ENCODE measurements at places on chromosomes 7 and 10.

GRCh38 chr7:89584896-89585295, 569.4 kb upstream of the STEAP1 start:
- no peak for DNase-seq

DNA sequence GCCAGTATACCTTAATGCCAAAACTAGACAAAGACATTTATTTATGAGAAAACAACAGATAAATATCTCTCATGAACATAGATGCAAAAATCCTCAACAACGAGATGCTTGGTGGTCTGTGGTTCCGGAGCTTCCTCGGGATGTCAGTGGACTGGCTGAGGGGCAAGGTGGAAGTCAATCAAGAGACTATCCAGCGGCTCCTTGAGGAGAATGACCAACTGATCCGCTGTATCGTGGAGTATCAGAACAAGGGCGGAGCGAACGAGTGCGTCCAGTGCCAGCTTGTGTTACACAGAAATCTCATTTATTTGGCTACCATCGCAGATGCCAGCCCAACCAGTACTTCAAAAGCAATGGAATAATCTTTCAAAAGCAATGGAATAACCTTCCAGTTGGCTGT, 60.0 kb upstream of the PARD3 start:
- no peak for DNase-seq

- DNase-seq = no peak
Measured at GRCh38 chr10:23899166-23899565, 309.8 kb upstream of the KIAA1217 start.

- no peak for DNase-seq
Measured at GRCh38 chr7:3780525-3780924, 479.5 kb downstream of the SDK1 start.

DNA sequence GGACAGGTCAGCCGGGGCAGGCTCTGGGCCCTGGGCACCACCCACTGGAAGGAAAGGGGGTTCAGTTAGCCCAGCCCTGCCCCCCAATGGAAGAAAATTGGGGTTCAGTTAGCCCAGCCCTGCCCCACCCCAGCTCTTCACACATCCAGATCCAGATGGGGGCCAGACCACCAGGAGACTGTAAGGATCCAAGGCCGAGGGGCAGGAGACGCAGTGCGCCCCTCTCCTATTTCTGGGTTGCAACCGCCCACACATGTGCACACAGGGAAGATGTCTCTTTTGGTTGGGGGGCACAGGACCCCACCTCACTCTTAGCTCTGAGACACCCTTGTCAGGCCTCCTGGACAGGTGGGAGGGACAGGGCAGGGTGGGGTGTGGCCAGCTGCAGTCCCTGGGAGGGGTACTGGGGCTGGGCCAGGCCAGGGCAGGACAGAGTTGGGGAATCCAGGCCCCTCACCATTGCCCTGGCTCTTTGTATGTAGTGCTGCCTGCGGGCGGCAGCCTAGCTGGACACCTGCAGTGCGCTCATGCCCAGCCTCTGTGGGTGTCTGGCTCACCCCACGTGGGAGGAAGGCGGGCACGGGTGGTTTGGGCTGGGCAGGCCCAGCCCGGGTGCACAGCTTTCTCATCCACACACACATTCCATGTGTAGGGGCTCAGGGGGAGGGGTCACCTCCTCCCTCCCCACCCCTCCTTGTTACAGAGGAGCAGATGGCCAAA, 141.2 kb downstream of the LHPP start:
- no peak for DNase-seq

DNA sequence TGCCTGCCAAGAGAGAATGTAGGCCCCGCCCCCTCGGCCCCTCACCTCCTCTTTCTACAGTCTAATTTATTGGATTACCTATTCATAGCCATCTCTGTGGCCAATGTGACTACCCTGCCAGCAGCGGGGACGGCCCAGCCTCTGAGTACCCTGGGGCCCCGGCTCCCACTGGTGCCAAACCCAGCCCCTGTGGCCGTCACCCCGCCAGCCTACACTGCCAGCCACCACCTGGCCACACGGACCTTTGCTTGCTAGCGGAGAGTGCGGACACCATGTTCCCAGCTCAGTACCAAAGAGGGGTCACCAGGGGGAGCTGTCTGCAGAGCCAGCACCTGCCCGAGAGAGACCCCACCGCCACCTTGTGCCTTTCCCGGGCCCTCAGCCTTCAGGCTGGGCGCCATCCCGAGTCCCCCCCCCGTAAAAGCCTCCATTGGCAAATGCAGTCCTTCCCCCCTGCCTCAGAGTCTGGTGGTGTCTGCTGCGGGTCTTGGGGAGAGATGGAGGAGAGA, 511.1 kb downstream of the ZNF37A start:
- DNase-seq = no peak

GRCh38 chr7:14687777-14688176, 214.8 kb downstream of the DGKB start:
- DNase-seq = no peak

- no peak for DNase-seq
Measured at GRCh38 chr7:51314726-51315125, 1.9 kb downstream of the COBL start.

GRCh38 chr7:112485766-112486165, 5.0 kb downstream of the LSMEM1 start:
- DNase-seq = no peak

DNA sequence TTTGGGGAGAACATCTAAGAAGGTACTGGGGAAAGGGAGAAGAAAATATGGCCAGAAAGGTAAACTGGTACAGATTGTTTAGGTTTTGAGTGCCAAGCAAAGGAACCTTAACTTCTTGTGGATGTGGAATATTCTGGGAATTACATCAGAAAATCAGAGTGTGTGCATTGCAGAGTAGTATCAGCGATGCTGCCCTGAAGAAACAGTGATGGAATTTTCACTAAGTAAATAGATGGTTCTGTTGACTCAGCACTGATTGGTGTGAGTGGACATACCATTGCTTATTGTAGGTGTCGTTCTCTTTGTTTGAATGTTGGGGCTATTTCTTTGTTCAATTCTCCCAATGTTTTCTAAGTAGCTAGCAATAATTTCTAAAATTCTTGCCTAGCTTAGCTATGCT, 24.4 kb upstream of the AKR1B1 start:
- no peak for DNase-seq

DNA sequence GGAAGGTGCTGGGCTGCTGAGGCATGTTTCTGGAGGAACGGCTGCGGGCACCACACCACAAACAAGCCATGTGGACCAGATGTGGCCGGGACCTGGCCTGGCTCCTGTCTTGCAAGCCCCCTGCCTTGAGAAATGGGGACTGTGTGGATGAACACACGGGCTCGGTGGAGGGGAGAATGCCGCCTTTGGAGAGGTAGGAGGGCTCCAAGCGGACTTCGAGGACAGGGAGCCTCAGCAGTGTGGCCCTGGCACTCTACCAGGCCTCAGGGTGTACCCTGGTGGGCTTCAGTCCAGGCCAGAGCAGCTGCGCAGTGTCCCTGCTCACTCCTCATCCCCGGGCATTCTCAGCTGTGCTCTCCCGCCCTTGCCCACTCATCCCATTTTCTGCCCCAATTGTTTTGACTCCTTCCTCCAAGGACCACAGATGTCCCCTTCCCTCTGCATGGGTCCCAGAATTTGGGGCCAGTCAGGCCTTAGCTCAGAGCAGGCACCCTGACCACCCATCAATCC, 31.5 kb downstream of the PWWP2B start:
- no peak for DNase-seq

GRCh38 chr10:62796896-62797295, 7.6 kb upstream of the ADO start:
- no peak for DNase-seq

GRCh38 chr10:60349426-60349825, 40.2 kb downstream of the ANK3 start:
- DNase-seq = no peak

- DNase-seq = no peak
Measured at GRCh38 chr10:77417806-77418640, 219.6 kb downstream of the KCNMA1 start.

DNA sequence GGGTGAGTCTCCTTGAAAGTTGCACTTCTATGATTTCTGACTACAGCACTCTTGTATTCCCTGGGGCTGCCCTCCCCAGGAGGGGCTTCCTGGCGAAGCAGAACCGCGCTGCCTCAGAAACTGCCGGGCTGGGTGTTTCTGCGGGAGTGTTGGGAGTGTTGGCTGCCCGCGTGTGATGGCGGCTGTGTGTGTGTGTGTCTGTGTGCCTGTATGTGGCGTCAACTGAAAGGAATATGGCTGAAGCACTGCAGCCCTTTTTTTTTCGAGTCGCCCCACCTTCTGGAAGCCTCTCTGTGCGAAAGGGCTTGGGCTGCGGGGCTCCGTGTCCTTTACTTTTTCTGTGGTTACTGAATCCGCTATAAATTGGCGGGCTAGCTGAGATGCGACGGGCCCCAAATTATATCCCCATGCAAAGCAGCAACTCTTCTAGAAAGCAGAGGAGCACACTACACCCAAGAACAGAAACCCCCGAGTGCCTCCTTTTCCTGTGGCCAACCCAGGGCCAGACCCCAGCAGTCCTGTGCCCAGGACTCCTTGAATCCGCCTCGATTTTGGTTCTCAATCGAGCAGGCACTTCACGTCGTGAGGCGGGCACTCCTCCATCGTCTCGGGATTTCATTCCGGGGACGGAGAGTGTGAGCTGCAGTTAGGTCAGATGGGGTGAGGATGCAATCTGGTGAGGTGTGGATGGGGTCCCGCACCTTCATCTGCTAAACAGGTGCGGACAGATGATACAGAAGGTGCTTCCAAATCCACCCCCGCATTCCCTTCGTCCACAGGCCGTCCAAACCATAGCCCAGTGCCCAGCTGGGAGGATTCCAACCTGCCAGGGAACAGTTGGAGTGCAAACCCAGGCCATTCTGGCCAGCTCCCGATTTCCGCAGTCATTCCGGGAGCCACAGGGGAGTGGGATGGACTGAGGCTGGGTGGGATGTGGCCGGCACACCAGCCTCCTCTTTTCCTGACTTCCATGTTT, 22.5 kb upstream of the ZNF273 start:
- no peak for DNase-seq

GRCh38 chr7:155962191-155962967, 150.1 kb upstream of the SHH start:
- DNase-seq = no peak

DNA sequence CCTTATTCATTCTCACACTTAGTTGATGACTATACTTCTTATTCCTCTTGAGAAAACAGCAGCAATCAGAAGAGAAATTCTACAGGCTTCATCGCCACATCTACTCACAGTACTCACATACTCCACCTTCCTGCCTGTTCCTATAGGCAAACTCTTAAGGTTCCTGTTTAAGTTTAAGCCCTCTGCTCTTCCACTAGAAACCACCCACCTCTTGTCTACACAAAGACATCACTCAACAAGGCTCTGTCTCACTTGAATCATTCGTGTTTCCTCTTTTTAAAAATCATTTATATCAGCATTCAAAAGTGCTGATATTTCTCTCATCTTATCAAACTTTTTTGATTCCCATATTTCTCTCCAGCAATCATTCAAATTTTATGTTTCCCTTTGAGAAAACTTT, 85.5 kb upstream of the ADO start:
- DNase-seq = no peak

DNA sequence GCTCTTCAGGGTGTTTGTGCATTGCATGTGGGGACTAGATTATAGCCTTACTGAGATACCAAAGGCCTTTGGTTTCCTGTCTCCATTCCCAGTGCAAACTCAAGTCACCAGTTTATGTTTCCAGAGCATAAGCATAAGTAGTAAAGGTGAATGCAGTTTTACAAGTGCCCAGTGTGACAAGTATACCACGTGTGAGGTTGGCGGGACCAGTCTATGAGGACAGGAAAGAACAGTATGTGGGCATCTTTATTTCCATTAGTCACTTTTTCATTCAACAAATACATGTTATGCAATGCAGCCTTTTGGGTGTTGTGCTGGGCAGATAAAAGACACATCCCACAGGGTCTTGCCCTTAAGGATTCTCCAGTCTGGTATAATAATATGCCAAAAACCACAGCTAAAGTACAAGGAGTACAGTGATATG, 146.5 kb downstream of the ARID5B start:
- no peak for DNase-seq

DNA sequence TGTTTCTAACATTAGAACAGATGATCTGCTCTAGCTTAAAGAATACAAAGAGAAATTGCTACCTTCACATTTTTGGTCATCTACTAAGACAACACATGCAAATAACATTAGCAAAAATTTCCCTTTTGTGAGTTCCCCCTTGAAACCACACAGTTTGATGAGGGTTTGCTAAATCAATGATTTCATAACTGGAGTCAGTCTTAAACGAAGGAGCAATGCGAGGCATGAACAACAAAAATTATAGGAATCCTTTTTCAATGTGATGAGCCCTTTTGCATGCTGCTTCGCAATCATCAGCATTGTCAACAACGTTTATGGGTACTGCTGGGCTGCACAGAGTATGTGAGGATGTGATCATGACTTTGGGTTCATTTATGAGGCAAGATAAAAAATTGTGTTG, 286.4 kb downstream of the C7orf25 start:
- DNase-seq = no peak

- no peak for DNase-seq
Measured at GRCh38 chr7:2205036-2205780, 27.5 kb downstream of the MAD1L1 start.

DNA sequence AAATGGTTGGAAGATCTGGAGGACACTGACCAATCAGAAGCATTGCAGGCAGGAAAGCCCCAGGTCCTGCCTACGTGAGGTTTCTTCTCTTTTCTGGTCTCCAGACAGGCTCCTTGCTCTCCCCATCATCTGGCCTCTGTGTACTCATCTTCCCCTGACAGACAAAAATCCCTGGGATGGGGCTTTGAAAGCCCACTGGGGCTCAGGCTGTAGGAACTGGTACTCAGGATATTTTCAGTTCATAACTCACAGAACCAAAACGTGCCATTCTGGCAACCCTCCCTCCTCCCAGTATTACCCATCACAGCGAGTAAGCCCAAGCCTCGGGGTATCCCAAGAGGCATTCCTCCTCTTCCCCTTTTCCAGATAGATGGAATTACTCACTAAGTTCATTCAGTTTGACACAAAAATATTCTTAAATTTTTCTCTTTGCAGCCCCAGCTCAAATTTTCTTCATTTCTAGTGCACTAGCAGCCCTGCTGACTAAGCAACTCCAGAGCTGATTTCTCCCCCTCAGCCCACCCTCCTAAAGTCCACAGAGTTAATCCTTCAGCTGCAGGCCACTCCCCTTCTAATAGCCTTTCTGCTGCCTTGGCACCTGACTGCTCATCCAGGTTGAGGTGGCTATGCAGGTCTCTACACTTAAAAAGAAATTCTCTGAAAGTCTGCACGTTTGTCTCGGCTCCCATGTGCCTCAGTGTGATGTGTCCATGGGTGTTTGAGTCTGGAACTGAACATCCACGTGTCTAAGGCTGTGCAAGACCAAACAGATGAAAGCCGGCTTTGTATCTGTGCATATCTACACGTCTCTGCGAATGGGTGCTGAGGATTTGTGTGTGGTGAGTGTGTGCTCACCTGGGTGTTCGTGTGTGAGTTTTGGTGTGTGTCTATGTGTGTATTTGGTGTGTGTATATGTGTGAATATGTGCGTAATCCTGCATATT, 331.4 kb downstream of the CCSER2 start:
- peak; percentile 24 for DNase-seq

GRCh38 chr10:60870803-60871202, 73.2 kb downstream of the RHOBTB1 start:
- DNase-seq = no peak

DNA sequence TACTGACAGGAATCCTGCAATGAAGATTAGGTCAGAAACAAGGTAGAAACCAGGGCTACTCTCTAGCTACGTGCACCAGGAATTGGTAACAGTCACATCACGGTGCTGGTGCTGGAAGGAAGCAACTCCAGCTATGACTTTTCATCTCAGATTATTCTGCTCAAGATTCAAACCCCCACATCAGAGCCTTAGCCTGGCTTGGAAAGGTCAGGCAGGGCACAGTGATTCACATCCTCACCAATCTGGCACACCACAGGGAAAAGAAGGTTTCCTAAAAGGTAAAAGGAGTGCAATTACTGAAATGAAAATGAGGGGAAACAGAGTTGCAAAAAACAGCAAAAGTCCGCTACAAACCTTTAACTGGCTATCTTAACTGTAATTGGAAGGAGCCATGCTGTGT, 240.2 kb upstream of the NPSR1 start:
- no peak for DNase-seq
